ENCODE measurements at places on chromosomes 16 and 17. TPM values are rescaled to one million over a fixed set of nuclear protein-coding genes. Genes with fewer than 3 reads are reported as not detected.

GRCh38 chr16:3144321-3144983 is 9.6 kb downstream of the ZNF213 start:
- DNase-seq, result no peak
- H3K4me3 ChIP-seq, result no peak overlapping the region
- H3K36me3 ChIP-seq, result peaks cover 22% of the 10 kb centered on the region
- H3K27me3 ChIP-seq, result no peaks in the 10 kb centered on the region

DNA sequence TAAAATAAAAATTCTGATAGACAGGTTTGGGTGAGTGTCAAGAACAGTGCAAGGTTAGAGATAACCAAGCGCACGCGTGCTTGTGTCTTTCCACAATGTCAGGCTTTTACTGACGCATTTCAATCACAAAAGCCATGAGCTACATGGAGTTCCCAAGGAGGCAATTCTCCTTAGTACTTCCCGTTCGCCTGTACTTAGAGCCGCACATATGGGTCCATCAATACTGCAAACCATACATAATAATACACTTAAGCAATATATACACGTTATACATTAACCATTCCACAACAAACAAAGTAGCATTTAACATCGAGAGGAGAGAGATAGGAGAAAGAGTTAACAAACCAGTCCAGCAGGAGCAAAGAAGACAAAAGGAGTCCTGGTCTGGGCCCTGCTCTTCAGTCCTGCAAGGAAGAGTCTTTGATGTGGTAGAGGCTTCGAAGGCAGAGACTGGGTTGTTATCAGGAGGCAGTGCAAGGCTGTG is 11.9 kb upstream of the GPRC5C start:
- no peak overlapping the region for H3K4me3 ChIP-seq
- H3K27me3 ChIP-seq, result peaks cover 4% of the 10 kb centered on the region
- DNase-seq, result no peak
- no peaks in the 10 kb centered on the region for H3K4me1 ChIP-seq
- no peak overlapping the region for H3K27ac ChIP-seq

- H3K27me3 ChIP-seq, result no peaks in the 10 kb centered on the region
- no peak overlapping the region for H3K4me3 ChIP-seq
- no peaks in the 10 kb centered on the region for H3K36me3 ChIP-seq
- DNase-seq, result no peak
Measured at GRCh38 chr16:7027401-7027800, 305.2 kb upstream of the RBFOX1 start.

DNA sequence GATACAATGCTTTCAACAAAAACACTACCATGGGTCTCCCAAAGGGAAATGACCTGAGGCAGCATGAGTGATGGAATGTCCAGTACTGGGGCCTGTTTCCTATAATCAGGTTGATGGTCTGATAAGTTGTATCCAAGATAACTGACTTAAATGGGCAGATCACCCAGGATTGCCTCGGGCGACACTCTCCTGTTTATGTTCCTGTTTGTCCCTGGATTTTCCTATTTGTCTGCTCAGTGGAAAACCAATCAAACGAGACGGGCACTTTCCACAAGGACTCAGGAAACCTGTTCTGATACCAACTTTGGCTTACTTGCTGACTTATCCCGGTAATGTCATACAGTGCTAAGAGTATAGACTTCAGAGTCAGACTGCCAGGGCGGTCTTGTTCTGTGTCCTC is 27.4 kb downstream of the USP43 start:
- H3K4me1 ChIP-seq, result no peaks in the 10 kb centered on the region
- DNase-seq, result no peak
- H3K27me3 ChIP-seq, result no peaks in the 10 kb centered on the region
- H3K4me3 ChIP-seq, result no peak overlapping the region
- H3K36me3 ChIP-seq, result no peaks in the 10 kb centered on the region
- no peak overlapping the region for H3K27ac ChIP-seq

- peak within 1 kb of the TSS; percentile 21 for H3K27ac ChIP-seq
- peaks cover 24% of the 10 kb centered on the region for H3K27me3 ChIP-seq
- no peaks in the 10 kb centered on the region for H3K36me3 ChIP-seq
Measured at GRCh38 chr17:979539-980405, at the start of gene NXN. TSS of gene NXN (minus strand) at chr17:979776.

DNA sequence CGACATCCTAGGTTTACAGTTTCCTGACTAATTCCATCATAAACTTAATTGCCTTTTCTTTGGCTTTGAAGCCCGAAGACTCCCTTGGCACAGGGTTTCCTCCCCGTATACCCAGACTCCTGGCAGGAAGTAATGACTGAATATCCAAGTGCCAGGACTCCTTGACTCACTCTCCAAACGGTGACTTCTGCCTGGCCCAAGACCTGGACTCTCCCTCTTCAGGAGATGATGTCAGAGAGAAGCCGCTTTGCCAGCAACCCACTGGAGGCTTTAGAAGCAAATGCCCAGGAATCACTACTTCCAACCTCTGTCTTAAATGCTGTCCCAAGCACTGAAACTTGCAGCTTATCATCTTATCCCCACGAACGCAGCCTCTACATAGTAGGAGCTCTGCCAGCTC is 146.5 kb downstream of the RGS9 start:
- H3K36me3 ChIP-seq, result no peaks in the 10 kb centered on the region
- H3K27ac ChIP-seq, result no peak overlapping the region
- H3K4me1 ChIP-seq, result no peaks in the 10 kb centered on the region
- DNase-seq, result no peak
- H3K4me3 ChIP-seq, result no peak overlapping the region
- H3K27me3 ChIP-seq, result no peaks in the 10 kb centered on the region

GRCh38 chr16:761625-762513 is 1.3 kb downstream of the MSLN start:
- no peaks in the 10 kb centered on the region for H3K4me1 ChIP-seq
- no peak overlapping the region for H3K27ac ChIP-seq
- no peaks in the 10 kb centered on the region for H3K36me3 ChIP-seq
- DNase-seq, result no peak

- no peaks in the 10 kb centered on the region for H3K36me3 ChIP-seq
- DNase-seq, result no peak
- H3K27me3 ChIP-seq, result peaks cover 5% of the 10 kb centered on the region
Measured at GRCh38 chr16:1032607-1033006, 39.9 kb upstream of the SSTR5 start.

GRCh38 chr17:44079877-44080821 is 9.6 kb downstream of the G6PC3 start:
- H3K4me3 ChIP-seq, result no peak overlapping the region
- no peaks in the 10 kb centered on the region for H3K4me1 ChIP-seq
- no peaks in the 10 kb centered on the region for H3K27me3 ChIP-seq
- no peak overlapping the region for H3K27ac ChIP-seq

DNA sequence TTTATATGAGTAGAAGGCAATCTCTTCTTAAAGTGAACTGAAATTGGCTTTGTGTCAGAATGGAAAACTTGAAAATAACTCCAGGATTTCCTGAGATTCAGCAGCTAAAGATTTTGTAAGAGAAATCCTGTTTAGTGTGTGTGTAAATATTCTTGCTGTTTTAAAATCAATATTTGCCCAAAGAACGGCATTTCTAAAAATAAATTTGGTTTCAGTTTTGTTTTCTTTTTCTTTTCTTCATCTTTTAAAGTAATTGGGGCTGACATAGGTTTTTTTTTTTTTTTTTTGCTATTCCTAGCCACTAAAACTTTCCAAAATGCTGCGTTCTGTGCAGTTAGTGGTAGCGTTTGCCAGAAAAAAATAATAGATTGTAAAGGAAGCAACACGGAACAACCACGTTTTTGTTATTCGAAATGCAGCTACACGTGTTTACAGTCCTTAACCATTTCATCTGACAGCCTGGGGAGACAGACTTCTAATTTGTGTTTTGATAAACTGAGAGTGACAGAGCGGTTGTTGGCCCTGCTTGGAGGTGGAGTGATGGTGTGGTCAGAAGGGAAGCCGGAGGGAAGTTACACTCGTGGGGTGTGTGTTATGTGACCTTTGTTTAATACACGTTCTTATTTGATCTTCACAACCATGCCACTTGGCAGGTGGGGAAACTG is 21.6 kb upstream of the SMPD3 start:
- no peaks in the 10 kb centered on the region for H3K36me3 ChIP-seq
- peak overlapping the region; percentile 37 for H3K4me3 ChIP-seq
- peak overlapping the region; percentile 34 for H3K27ac ChIP-seq
- no peaks in the 10 kb centered on the region for H3K27me3 ChIP-seq

- H3K4me1 ChIP-seq, result no peaks in the 10 kb centered on the region
- H3K36me3 ChIP-seq, result no peaks in the 10 kb centered on the region
- H3K27ac ChIP-seq, result no peak overlapping the region
- H3K27me3 ChIP-seq, result no peaks in the 10 kb centered on the region
- no peak overlapping the region for H3K4me3 ChIP-seq
Measured at GRCh38 chr16:86462334-86463084, 47.8 kb upstream of the FOXF1 start.

DNA sequence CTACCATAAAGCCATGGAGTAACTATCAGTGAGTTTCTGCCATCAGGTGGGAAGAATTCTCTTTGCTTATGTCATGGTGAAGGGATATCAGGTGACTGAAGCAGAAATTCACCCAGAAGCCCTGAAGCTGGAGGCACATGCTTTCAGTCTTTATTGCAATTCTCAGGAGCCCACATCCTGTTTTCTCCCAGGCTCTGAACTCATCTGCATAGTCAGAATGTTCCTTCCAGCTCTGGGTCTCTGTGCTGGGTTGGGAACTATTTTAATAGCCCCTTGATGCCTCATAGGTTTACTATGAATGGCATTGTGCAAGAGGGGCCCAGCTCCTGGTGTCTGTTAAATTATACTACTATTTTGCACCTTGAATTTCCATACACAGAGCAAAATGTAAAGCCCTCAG is 198.4 kb upstream of the SOX9 start:
- DNase-seq, result no peak
- H3K27me3 ChIP-seq, result no peaks in the 10 kb centered on the region
- no peaks in the 10 kb centered on the region for H3K4me1 ChIP-seq
- H3K27ac ChIP-seq, result no peak overlapping the region
- H3K36me3 ChIP-seq, result no peaks in the 10 kb centered on the region

- H3K27ac ChIP-seq, result no peak overlapping the region
- no peaks in the 10 kb centered on the region for H3K27me3 ChIP-seq
- peaks cover 25% of the 10 kb centered on the region for H3K4me1 ChIP-seq
- H3K4me3 ChIP-seq, result no peak overlapping the region
Measured at GRCh38 chr16:85718682-85719081, 29.9 kb upstream of the GINS2 start.

- no peaks in the 10 kb centered on the region for H3K36me3 ChIP-seq
- no peak for DNase-seq
- no peaks in the 10 kb centered on the region for H3K4me1 ChIP-seq
- H3K27me3 ChIP-seq, result no peaks in the 10 kb centered on the region
- no peak overlapping the region for H3K27ac ChIP-seq
Measured at GRCh38 chr17:69552986-69553667, 138.6 kb downstream of the MAP2K6 start.

DNA sequence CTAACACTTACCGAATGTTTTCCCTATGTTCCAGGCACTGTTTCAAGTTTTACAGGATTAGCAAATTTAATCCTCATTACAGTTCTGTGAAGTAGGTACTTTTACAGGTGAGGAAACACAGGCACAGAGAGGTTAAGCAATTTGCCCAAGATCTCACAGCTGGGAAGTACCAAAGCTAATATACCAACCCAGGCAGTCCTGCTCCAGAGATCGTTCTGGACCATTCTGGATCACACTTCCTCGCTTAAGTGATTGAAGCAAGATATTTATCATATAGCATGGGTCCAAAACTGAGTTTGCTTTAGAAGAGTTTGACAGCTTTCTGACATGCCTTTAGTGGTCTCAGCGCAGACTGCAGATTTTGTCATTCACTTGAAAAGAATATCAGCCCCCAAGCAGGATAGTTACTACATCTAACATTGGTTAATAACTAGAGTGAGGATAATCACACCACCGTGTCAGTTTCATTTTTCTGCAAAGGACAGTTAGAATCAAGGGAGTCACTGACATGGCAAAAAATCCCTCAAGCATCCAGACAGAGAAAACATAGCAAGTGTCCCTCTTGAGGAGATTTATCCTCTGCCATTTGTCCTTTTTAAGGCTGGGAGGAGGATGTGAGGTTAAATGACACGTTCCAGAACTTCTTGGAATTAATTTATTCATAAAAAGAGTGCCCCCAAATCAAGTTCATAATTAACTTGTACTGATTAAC is 5.1 kb downstream of the HS3ST3B1 start:
- no peak for DNase-seq
- H3K4me3 ChIP-seq, result no peak overlapping the region
- H3K27me3 ChIP-seq, result no peaks in the 10 kb centered on the region
- no peak overlapping the region for H3K27ac ChIP-seq
- peaks cover 52% of the 10 kb centered on the region for H3K4me1 ChIP-seq

- H3K27ac ChIP-seq, result no peak within 1 kb of the TSS
- H3K36me3 ChIP-seq, result no peaks in the 10 kb centered on the region
- H3K27me3 ChIP-seq, result no peaks in the 10 kb centered on the region
- DNase-seq, result no peak
Measured at GRCh38 chr17:41065829-41066624, at the start of gene KRTAP2-4. TSS of gene KRTAP2-4 (minus strand) at chr17:41065879. CDS start at chr17:41065845, 34 bp downstream.

GRCh38 chr16:26651464-26651863 is 415.3 kb upstream of the C16orf82 start:
- H3K27ac ChIP-seq, result no peak overlapping the region
- H3K27me3 ChIP-seq, result no peaks in the 10 kb centered on the region
- H3K4me3 ChIP-seq, result no peak overlapping the region
- no peaks in the 10 kb centered on the region for H3K36me3 ChIP-seq
- H3K4me1 ChIP-seq, result no peaks in the 10 kb centered on the region

- peaks cover 26% of the 10 kb centered on the region for H3K4me1 ChIP-seq
- peak; percentile 66 for DNase-seq
- H3K4me3 ChIP-seq, result peak overlapping the region; percentile 26
- H3K27ac ChIP-seq, result peak overlapping the region; percentile 1
- H3K27me3 ChIP-seq, result no peaks in the 10 kb centered on the region
- no peaks in the 10 kb centered on the region for H3K36me3 ChIP-seq
Measured at GRCh38 chr16:57609541-57610401, 18.7 kb upstream of the ADGRG1 start.

- H3K27ac ChIP-seq, result no peak overlapping the region
- no peak for DNase-seq
- H3K36me3 ChIP-seq, result no peaks in the 10 kb centered on the region
- no peak overlapping the region for H3K4me3 ChIP-seq
Measured at GRCh38 chr17:14460516-14461226, 159.8 kb downstream of the HS3ST3B1 start.

The KCNG4 gene
- total RNA-seq, result not detected

The TPSD1 gene
- not detected for total RNA-seq

The NPIPA5 gene
- total RNA-seq, result 0.74 TPM

The SPATA22 gene
- 0.80 TPM for total RNA-seq

The C16orf46 gene
- 0.55 TPM for total RNA-seq

The CMTM2 gene
- not detected for total RNA-seq

The RNF40 gene
- 63.0 TPM for total RNA-seq

Measured in CD4-positive, alpha-beta T cell (primary cell).